Inflammatory macrophage treated with lipopolysaccharide for 4 hours (primary cell): ENCODE measurements at places on chromosomes 6 and 20.

DNA sequence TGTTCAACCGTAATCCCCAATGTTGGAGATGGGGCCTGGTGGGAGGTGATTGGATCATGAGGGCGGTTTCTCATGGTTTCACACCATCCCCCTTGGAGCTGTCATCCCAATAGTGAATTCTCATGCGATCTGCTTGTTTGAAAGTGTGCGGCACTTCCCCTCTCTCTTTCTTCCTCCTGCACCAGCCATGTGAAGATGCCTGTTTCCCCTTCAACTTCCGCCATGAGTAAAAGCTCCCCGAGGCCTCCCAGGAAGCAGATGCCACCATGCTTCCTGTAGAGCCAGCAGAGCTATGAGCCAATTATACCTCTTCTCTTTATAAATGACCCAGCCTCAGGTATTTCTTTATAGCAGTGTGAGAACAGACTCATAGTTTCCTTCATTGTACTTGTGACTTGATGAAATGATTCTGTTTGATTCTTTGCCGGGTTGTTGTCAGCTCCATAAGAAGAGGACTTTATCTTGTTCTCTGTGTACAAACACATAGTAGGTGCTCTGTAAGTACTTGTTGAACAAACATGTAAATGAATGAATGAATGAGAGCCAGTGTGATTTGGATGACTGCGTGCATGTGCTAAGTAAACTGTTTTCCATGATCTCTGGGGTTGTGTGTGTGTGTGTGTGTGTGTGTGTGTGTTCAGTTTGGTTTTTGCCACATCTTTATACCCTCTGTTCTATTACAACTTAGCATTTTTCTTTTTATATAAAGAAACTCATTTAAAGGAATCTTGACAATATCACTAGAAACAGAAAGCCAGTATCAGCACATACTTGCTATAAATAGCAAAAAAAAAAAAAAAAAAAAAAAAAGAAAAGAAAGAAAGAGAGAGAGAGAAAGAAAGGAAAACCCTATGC is 22.5 kb upstream of the PTGIS start:
- peak; percentile 13 for DNase-seq

GRCh38 chr6:169250660-169251059 is 3.0 kb downstream of the THBS2 start:
- no peak for DNase-seq

DNA sequence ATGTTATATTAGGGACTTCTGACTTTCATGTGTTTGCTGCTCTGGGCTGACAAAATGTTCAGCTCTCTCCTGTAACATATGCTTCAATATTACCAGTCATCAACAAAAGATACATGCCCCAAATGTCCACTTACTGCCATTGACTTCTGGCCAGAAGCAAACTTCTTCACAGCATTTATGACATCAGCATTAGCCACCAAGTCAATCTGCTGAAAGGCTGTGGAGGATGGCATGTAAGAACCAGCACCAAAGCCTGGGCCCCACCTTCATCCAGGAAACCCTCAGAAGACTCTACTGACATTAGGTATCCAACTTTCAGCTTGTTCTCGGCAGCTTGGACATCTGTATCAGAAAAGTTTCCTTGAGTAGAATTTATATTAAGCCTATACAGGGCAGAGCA is 595.5 kb downstream of the COL12A1 start:
- DNase-seq, result no peak

- no peak for DNase-seq
Measured at GRCh38 chr20:49579195-49579594, 11.3 kb upstream of the PTGIS start.

DNA sequence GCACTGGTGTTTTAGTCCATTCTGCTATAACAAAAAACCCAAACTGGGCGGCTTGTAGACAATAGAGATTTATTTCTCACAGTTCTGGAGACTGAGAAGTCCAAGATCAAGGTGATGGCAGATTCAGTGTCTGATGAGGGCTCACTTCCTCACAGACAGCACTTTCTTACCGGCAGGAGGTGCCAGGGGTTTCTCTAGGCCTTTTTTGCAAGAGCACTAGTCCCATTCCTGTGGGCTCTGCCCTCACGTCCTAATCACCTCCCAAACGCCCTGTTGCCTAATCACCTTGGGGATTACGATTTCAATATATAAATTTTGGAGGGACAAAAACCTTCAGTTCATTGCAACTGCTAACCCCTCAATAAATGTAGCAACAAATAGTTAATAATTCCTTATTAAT is 140.0 kb upstream of the SGK1 start:
- no peak for DNase-seq

- DNase-seq, result peak; percentile 49
Measured at GRCh38 chr6:16966791-16967469, 134.9 kb upstream of the STMND1 start.

DNA sequence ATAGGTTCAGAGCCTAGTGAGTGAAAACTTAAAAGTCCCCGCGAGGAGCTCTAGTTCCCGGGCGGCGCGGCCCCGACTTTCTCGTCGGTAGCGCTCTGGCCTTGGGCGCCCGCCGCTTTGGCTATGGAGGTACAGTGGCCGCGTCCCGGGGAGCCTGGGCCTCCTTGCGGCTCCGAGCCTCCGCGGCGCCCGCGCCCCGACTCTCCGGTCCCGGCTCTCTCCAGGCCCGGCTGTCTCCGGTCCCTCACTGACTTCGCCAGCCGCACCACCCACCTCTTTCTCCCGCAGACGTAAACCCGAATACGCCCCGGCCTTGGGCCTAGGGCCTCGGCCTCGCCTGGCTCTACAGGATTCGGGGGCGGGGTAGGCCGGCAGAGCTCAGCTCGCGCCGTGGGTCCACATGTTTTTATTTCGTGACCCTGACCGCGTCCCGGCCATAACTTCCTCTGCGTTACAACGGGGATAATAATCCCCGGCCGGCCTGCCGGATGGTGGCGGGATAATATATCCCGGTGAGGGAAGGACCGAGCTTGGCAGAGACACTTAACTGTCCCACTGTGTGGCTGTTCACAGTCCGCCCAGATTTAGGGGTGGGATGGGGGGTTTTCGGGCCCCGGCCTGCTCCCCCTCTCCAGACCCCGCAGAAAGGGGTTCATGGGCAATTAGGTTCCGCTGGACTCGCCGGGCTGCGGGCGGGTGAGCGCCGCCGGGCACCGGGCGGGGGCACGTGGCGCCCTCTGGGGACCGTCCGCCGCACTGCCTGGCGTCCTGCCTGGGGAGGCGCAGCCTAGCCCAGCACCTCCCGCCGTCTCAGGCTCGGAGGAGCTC is 10.0 kb upstream of the TBX18 start:
- DNase-seq, result peak; percentile 4

- no peak for DNase-seq
Measured at GRCh38 chr6:135318738-135319469, 137.8 kb downstream of the MYB start.

- DNase-seq, result no peak
Measured at GRCh38 chr6:153043719-153044118, 41.2 kb upstream of the MTRF1L start.

GRCh38 chr6:7725412-7725811 is 487 bp upstream of the BMP6 start:
- peak; percentile 18 for DNase-seq

DNA sequence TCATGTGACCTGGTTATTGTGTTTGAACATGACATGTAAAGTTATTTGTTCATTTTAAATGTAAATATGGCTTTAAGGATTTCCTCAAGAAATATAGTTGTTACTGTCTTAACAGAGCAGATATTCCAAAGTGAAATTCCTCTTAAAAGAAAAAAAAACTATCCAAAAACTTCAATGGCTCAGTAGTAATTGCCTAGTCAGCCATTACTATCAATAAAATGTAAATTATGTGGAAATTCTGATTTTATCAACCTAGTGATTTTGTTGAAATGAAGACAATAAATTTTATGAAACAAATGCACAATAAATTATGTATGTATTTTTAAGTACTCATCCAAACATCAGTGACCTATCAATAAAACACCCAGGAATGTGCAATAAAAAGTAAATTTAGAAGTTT is 463.3 kb downstream of the TENT5A start:
- no peak for DNase-seq

GRCh38 chr6:84568971-84569370 is 195.4 kb downstream of the TBX18 start:
- DNase-seq, result no peak

GRCh38 chr6:167130712-167131684 is 8.1 kb downstream of the CCR6 start:
- no peak for DNase-seq

DNA sequence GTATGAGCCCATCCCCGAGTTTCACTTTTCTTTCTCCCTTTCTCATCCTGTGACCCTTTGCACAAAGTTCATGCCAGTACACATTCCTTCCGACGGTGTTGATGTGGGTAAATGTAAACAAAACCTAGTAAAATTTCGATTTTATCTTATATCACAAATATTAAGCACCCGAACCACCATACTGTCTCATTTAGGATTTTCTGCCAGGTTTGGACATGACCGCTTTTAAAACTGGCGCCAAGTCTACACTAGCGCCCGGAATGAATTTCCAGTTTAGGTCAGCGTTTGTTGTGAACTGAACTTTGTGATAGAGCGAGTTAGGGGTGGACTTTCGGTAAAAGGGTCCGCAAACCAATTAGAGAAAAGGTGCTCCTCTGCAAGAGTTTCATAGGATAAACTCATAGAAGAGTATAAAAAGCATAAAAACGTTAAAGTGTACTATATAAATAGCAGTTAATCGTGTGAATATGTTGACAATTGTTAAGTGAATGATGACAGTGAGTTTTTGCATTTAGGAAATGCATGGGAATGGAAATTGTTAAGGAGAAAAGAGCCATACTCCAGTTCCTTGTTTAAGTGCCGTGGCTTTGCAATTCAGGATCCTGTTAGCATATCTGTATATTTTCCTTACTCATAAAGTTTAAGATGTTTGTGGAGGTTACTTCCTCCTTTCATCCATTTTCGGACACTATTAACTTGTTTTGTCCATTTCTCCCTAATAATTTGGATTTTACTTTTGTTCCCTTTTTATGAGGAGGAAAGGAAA is 937 bp downstream of the AKAP7 start:
- DNase-seq, result peak; percentile 33

GRCh38 chr6:89264296-89264695 is 47.1 kb upstream of the GABRR1 start:
- no peak for DNase-seq
